ENCODE measurements at places on chromosomes 3 and 15.

GRCh38 chr3:195098741-195099525, 172.0 kb downstream of the XXYLT1 start:
- DNase-seq = no peak

DNA sequence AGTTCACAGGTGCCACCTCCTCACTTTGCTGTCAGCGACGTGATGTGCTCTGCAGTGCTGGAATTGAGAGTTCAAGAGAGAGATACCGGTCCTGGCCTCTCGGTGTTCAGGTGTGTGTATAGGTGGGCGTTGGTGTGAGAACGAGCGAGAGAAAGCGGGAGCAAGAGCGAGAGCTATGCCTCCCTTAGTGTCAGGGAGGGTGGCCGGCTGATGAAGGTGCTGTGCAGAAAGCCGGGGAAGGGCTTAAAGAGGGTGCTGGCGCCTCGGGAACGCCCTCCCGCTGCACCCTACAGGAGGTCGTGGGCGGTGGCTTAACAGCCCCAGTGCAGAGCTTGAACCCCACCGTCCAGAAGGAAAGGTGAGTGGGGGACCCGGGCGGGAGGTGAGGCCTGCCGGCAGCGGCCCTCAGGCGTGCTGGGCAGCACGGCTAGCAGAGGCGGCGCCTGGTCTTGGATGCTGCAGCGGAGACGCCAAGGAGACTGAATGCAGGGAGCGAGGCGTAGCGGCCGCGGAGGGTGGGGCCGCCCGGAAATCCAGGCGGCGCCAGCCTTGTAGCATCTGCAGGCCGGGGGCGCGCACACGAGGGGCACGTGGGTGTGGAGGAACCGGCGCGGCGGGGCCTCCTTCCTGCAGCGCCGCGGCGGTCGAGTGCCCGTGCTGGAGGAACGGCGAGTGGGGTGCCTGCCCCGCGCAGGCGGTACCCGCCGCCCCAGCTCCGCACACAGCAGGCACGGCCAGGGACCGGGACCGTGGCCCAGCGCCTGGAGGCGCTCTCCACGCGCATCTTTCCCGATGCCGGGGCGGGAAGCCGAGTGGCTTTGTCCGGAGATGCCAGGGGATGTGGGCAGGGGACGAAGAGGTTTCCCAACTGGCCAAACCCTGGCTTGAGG, 246.8 kb upstream of the TOPAZ1 start:
- DNase-seq = no peak

- no peak for DNase-seq
Measured at GRCh38 chr3:67362686-67363085, 291.7 kb downstream of the SUCLG2 start.

GRCh38 chr3:140768941-140769340, 91.1 kb downstream of the TRIM42 start:
- DNase-seq = no peak

GRCh38 chr3:73461547-73461946, 163.2 kb downstream of the PDZRN3 start:
- DNase-seq = no peak

- no peak for DNase-seq
Measured at GRCh38 chr3:56775838-56776555, 25.8 kb downstream of the ARHGEF3 start.

- no peak for DNase-seq
Measured at GRCh38 chr3:58628823-58629562, 37.6 kb downstream of the FAM3D start.

DNA sequence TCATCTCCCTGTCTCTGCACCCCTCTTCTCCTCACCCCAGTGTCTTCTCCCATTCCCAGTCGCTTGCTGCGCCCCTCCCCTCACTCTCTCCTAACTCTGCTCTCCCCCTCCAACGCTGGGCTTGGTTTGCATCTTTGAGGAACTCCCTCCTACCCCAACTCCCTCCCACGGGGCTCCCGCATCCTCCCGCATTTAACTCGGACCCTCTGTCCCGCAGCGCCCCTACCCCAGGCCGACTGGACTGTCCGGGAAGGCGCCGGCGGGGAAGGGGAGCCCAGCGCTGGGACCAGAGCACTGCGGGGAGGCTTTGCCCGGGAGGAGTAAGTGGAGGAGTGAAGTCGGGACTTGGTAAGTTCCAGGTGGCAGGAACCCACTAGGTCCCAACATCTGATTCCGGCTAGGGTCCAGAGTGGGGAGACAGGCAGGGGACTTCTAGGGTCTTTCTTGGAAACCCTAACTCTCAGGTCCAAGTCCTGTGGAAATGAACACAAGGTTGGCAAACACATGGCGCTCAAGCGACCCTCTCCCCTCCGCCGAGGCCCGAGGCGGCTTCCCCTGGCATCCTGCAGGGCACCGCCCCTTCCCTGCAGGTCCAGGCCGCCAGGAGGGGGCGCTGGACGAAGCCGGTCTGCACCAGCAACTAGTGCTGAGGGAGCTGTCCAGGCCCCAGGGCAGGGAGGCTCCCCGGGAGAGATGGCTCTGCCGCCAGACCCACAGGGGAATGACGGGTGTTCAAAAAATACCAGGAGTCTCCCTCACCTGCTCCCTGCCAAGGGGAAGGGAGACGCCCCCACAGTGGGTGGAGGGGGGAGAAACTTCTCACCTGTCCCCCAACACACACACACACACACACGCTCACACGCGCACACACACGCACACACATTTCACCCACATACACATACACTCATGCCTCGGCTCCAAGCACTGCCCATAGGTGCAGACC, 53.2 kb downstream of the LHFPL4 start:
- DNase-seq = peak; percentile 74

- DNase-seq = no peak
Measured at GRCh38 chr15:41934843-41935242, 37.5 kb downstream of the EHD4 start.

DNA sequence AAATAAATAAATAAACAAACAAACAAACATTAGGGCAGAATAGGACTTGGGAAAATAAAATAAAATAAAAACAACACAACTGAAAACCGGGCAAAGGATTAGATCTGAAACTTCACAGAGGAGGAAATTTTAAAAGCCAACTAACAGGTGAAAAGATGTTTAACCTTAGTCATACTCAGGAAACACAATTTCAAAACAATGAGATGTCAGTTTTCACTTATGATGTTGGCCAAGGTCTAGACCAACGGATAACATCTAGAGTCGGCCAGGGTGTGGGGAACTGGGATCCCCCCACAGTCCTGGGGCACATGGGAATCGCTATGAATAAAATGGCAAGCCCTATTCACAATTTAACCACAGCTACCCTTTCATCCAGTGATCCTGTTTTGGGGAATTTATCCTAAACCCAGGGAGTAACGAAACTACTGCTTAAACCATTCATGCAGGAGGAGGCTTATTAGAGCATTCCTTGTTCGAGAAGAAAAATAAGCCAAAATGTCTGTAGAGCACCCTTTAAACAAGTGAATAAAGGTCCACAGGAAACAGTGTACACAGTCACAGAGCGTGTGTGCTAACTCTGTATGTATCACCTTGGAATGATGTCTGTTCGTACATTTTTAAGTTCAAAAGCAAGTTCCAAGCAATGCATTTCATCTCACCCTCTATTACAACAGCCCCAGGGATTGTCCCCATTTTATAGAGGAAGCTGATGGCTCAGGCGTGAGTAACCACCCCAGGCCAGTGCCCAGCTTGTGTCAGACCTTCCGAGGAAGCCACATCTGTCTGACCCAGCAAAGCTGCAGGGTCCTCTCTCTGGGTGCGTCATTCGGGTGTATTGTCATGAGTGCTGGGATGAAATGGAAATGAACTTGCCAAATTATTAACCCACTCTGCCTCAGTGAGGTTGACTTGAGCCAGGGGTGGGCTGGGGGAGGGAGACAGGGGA, 6.3 kb upstream of the ANPEP start:
- peak; percentile 50 for DNase-seq

All from SJSA1 (cell line).